ENCODE measurements at places on chromosomes 7 and 10.

GRCh38 chr7:118330388-118330787 is 105.9 kb downstream of the ANKRD7 start:
- DNase-seq: no peak

DNA sequence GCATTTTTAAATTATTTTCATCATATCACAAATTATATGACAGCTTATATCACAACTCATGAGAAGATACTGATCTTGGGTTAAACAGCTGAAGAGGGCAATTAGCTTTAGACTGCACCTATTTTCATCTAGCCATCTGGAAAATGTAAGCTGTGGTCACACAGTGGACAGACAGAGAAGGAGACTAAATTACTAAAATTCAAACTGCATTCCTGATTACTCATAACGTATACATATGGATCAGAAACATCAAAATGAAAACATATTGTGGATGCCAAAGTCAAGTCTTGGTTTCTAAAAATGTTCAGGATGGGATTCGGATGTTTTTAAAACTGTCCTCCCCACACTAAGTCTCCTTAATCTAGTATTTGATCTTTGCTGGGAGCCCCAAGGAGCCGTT is 6.6 kb downstream of the BBIP1 start:
- DNase-seq: no peak

DNA sequence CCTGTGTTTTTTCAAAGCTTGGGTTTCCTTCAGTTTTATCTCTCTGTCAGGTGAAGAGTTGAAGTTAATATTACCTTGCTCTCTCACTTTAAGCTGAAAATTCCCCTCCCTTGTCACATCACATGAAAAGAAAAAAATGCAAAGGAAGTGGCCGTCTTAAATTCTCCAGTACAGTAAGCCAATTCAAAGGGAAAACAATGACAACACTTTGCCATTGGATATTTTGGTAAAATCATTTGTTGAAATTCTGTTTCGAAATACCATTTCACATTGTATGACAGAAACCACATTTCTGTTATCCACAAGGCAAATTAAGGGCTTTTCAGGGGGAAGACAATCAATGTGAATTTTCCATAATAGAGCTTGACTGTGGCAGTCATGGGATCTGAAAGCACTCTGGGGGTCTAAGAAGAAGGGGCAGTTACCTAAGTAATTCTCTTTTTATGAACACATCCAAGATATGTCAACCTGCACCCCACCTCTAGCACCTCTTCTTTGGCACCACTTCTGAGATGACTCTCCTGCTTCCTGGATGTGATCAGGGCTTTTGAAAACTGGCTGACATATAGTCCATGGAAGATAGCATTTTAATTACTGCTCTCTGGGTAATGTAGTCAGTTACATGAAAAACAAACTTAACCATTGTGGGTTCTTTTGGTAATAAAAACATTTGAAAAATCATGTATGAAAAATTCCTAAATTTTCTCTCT is 63.8 kb downstream of the ENTPD1 start:
- DNase-seq: peak; percentile 55

- DNase-seq: no peak
These were observed 152.4 kb downstream of the DKK1 start for GRCh38 chr10:52466464-52466863.

GRCh38 chr7:102205915-102206314 is 80.8 kb upstream of the SH2B2 start:
- DNase-seq: no peak

DNA sequence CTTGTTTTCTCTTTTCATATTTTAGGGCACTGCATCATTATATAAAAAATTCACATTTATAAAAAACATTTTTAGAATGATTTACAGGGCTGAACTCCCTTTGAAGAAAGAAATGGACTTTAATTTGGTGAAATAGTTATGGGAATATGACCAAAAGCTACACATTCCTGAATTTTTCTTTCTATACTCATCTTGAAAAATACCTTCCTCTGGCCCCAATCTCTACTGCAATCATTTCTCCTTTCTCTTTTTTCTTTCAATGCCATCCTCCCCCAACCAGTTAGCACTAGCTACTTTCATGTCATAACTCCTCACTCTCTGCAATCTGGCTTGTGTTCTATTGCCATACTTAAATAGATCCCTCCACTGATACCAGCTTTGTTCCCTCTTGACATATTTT is 6.2 kb downstream of the WNT8B start:
- DNase-seq: no peak

DNA sequence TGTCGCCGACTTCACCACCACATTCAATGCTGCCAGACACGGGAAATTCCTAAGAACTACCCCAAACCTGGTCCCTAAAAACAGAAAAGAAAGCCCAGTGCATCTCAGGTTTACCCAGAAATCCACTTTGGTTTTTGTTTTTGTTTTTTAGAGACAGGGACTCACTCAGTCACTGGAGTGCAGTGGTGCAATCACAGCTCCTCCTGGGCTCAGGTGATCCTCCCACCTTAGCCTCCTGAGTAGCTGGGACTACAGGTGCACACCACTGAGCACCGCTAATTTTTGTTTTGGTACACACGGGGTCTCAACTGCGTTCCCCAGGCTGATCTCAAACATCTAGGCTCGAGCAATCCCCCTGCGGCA is 22.8 kb downstream of the MAD1L1 start:
- DNase-seq: no peak

DNA sequence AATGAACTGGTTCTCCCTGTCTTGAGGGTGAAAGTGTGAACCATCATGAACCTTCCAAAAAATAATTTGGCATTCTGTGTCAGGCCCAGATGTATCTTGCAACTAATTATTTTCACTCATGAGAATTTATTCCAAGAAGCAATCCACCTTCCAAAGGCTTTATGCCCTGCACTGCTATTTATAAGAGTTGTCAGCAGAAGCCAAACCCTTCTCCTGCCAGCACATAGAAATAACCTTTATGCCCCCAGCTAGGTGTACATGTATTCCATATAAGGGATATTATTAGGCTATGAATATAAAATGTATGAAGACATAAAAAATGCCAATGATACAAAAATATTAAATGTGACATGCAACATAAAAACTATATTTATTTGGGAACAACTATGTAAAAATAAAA is 69.0 kb upstream of the GDF10 start:
- no peak for DNase-seq

GRCh38 chr10:50522908-50523307 is 100.8 kb downstream of the SGMS1 start:
- no peak for DNase-seq

- DNase-seq: no peak
These were observed 29.0 kb downstream of the MICALL2 start for GRCh38 chr7:1430056-1430845.

GRCh38 chr10:6140141-6140841 is 51.5 kb downstream of the RBM17 start:
- DNase-seq: peak; percentile 70

GRCh38 chr7:116211913-116212596 is 1.7 kb downstream of the TES start:
- DNase-seq: no peak

DNA sequence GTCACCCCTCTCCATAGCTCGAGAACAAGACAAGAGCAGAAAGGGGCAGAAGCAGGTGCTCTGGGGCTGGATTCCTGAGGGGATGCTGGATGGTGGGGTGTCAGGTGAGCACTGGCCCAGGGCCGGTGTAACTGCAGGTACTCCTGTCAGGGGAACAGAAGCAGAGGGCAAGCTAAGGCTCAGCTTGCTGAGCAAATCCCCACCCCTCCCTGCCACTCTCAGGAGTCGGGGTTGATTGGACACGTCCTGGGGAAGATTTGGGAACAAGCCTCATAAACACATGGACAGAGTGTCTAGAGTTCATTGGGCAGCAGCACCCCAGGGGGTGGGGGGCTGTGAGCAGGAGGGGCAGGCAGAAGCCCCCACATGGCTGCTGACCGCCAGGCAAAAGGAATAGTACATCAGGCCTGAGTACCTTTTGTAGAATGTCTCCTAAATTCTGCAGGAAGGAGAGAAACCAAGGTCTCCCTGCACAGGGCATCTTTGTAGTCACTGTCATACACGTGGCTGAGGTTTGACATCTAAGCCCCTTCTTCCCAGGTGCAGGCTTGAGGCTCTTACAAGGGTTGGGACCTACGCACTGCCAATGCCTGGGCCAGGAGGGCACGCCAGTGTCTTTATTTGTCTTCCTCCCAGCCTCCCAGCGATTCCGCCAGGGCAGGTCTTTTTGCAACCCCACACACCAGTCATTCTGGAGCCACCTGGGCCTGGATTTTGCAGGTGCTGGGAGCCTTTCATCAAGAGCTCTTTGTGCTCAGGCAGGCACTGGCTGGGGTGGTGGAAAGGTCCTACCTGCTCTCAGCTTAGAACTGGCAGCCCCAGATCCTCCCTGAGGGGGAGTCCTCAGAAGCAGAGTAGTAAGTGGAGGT is 2.8 kb downstream of the CALML3 start:
- no peak for DNase-seq

DNA sequence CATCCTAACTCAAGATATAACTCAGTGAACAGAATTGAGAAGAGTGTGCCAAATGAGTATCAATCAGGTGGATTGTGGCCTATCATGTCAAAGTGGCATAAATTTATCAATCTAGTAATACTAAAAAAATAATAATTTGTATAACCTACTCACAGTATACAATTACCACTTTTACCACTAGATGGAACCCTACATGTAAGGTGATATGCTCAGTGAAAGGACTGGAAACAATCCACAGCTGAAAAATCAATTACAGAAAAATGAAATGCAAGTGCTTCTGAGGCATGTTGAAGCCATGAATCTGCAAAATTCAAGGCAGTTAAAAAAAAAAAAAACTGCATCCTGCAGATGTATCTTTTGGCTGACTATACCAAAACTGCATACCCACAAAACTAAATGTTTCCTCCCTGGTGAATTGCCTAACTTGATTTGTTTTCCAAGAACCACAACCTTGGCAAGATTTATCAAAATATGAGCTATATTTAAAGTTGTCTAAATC is 13.9 kb downstream of the ARHGAP19 start:
- DNase-seq: peak; percentile 50

DNA sequence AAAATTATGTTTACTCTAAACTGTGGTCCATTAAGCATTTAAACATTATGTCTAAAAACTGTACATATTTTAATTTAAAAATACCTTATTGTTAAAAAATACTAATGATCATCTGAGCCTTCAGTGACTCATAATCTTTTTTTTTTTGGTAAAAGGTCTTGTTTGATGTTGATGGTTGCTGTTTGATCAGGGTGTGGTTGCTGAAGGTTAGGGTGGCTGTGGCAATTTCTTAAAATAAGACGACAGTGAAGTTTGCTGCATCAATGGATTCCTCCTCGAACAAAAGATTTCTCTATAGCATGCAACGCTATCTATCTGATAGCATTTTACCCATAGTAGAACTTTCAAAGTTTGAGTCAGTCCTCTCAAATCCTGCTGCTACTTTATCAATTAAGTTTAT is 180.0 kb upstream of the AHR start:
- DNase-seq: no peak

GRCh38 chr10:75852851-75853484 is 421.5 kb downstream of the LRMDA start:
- DNase-seq: no peak

- DNase-seq: no peak
These were observed 7.0 kb downstream of the FBH1 start for GRCh38 chr10:5897053-5897340.

DNA sequence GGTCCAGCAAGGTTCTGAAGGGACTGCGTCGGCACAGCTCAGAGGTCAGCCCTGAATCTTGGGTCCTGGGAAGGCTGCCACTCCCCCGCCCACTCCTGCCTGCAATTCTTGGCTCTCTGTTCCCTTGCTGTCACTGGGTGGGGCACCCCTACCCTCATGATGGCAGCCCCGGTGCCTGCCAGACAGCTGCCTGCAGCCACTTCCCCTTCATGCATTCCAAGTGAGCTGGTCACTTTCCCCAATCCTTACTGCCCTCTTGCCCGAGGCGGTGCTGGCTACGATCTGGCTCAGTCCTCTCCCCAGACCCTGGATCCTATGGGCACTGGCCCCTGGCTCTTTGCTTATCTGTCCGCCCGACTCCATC is 14.2 kb downstream of the MYL10 start:
- no peak for DNase-seq

DNA sequence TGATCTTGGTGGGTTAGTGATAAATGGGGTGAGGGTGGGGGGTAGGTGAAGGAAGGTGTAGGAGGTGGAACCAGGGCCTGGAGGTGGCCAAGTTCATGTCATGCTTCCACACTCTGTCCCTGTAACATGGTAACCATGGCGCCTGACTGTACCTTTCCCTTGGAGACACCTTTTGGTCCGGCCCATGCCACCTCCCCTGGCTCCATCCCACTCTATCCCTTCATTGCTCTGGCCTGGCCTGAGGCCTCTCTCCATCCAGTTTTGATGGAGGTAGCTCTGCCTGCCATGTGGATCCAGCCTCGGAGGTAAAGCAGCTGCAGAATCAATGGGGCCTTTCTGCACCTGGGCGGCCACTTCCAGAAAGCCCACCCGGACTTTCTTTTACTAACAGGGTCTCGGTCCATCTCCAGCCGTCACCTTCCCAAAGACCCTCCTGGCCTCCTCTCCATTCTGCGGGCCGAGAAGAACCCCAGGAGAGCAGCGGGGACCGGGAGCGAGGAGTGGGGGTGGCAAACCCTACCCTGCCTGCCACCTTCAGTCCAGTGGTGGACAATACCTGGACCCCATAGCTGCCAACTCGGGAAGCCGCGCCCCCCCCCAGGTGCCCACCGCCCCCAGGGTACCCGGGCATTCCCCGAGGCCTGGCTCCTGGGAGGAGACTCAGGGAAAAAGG is 504 bp upstream of the TRRAP start:
- no peak for DNase-seq

DNA sequence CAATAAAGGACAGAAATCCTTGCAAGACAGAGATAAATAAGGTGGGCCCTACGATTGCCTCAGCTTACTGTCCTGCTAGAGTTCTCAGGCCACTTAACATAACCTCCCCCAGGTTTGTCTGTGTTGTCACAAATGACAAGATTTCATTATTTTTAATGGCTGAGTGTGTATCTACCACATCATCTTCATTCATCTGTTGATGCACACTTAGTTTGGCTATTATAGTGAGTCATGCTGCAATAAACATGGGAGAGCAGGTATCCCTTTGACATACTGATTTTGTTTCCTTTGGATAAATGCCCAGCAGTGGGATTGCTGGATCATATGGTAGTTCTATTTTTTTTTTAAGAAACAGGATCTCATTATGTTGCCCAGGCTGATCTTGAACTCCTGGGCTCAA is 60.6 kb downstream of the PRTFDC1 start:
- no peak for DNase-seq

GRCh38 chr10:6364893-6365292 is 162.2 kb downstream of the PFKFB3 start:
- no peak for DNase-seq

DNA sequence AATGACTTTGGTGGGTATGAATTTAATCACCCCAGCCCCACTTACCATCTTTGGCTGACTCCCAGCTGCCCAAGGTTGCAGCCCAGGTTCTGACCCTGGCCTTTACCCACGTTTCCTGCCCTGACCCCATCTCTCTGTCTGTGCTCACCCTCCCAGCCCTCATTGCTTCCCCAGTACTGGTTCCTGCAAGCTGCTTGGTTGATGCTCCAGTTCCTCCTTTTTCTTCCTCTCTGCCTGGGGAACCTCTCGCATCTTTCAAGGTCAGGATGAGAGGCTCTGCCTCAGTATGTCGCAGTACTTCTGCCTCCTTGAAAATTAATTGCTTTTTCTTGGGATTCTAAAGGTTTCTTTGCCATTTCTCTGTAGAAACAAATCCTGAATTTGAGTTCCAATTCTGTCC is 263.8 kb upstream of the ZNF32 start:
- no peak for DNase-seq

GRCh38 chr7:98879198-98879978 is 1.1 kb downstream of the TRRAP start:
- DNase-seq: peak; percentile 84
